ENCODE measurements at places on chromosomes 2 and 18. TPM values are rescaled to one million over a fixed set of nuclear protein-coding genes. Genes with fewer than 3 reads are reported as not detected.

GRCh38 chr18:73461780-73462059 lies 593.9 kb upstream of the NETO1 start:
- DNase-seq: peak; percentile 41

The AKAIN1 gene
- not detected for total RNA-seq

DNA sequence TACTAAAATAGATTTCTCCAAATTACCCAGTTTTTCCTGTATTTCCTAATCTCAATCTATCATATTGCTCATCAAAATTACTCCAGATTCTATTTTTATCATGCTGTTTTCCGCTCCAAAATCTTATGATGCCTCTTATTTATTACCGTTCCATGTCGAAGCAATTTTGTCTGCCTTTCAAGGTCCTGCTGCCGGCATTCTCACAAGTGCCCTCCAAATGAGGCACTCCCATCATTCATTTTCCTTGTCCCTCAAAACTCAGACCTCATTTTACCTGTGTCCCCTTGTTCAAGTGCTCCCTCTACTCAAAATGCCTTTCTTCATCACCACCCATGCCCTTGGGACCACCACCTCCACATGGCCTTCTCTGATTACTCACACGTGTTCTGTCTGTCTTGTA lies 13.1 kb downstream of the NEB start:
- no peak for DNase-seq

- DNase-seq: no peak
Measured at GRCh38 chr18:63085611-63086010, 234.0 kb downstream of the BCL2 start.

DNA sequence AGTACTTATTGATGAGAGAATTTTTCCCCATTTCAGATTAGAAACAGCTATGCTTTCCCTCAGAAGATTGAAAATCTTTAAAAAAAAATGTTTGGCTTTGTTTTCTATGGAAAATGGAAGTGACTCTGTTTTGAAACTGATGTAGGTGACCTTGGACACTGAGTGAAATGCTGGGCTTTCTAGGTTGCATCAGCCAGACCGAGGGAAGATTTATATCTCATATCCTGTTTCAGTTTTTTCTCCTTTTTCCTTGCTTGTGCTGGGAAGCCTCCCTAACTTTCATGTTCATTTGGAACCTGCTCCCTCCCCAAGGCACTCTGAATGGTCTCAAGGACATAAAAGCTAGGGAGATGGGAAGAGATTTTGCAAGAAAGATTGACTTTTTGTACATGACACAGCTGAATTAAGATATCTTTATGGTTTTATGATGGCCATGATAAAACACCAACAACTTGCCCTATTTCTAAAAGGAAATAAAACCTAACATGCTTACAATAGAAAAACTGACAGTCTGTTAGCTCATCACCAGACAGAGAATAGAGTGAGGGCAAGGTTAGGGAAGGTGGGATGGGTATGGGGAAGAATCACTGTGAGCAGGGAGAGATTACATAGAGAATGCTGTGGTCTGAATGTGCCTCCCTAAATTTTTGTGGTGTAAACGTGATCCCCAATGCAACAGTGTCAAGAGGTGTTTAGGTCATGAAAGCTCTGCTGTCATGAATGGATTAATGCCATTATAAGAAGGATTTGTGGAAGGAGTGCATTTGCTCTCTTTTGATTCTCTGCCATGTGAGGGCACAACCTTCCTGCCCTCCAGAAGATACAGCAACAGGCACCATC lies 249.7 kb downstream of the TPGS2 start:
- peak; percentile 62 for DNase-seq

DNA sequence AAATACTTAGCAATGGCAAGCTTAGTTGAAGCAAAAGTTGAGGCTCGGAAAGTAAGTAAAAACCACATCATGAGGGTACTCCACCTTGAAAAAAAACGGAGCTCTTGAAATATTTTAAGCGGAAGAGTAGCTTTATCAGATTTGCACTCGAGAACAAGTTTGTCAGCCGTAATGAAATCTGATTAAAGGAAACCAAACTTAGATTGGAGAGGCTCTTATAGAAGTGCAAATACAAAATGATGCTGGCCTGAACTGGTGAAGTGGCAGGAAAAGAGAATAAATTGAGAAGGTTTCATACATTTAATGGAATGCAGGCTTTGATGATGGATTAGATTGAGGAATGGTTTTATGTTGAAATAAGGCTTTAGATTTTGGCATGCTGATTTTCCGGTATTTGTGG lies 484.2 kb downstream of the PID1 start:
- no peak for DNase-seq

The DYSF gene
- total RNA-seq: under 0.01 TPM

Data from IMR-90 (cell line).